ENCODE measurements at places on chromosomes 7 and 10.

DNA sequence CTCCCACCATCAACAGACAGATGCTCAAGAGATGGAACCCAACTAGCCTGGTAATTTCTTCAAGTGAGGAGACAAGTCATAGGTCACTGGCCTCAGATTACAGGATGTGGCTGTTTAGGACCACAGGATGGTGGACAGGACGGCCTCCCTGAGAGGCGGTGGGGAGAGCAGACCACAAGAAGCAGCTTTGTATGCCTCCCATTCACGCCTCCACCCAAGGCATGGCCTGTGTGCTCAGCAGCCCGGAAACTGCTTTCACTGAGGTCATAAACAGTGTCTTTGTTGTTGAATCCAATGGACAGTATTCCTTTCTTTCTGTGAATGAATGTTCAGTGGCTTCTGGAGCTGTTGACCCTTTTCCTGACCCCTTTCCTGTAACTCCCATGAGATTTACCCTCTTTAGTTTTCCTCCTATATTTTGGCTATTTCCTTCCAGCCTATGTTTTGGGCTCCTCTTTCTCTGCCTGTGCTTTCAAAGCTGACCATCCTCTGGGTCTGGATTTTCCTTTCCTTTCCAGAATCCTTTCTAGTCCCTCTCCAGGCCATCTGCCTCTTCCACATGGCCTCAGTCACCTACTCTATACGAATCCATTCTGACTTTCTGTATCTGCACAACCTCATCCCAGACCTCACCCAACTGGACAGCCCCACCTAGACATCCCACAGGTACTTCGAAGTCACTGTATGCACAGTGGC lies 32.4 kb upstream of the INPP5F start:
- no peak for DNase-seq

- no peak for DNase-seq
Observed at GRCh38 chr7:1531979-1532455, 1.5 kb downstream of the MAFK start.

GRCh38 chr7:90668992-90669391 lies 72.9 kb downstream of the CDK14 start:
- no peak for DNase-seq

DNA sequence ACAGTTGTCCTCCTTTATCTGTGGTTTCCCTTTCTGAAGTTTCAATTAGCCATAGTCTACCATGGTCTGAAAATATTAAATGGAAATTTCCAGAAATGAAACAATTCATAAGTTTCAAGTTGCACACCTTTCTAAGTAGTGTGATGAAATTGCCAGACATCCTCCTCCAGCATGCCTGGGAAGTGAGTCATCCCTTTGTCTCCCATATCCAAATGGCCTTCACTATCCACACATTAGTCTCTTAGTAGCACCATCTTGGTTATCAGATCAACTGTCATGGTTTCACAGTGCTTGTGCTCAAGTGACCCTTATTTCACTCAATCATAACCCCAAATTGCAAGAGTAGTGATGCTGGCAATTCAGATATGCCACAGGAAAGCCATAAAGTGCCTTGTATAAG lies 83.4 kb upstream of the PPP1R9A start:
- no peak for DNase-seq

All from left lung (tissue), 14 donors.